ENCODE measurements at places on chromosomes 6 and 20.

GRCh38 chr6:120248451-120248850 is 898.9 kb upstream of the MAN1A1 start:
- no peak for DNase-seq

GRCh38 chr6:108113557-108114519 is 39.3 kb upstream of the OSTM1 start:
- peak; percentile 66 for DNase-seq

GRCh38 chr20:31974951-31975487 is 7.1 kb downstream of the XKR7 start:
- no peak for DNase-seq

DNA sequence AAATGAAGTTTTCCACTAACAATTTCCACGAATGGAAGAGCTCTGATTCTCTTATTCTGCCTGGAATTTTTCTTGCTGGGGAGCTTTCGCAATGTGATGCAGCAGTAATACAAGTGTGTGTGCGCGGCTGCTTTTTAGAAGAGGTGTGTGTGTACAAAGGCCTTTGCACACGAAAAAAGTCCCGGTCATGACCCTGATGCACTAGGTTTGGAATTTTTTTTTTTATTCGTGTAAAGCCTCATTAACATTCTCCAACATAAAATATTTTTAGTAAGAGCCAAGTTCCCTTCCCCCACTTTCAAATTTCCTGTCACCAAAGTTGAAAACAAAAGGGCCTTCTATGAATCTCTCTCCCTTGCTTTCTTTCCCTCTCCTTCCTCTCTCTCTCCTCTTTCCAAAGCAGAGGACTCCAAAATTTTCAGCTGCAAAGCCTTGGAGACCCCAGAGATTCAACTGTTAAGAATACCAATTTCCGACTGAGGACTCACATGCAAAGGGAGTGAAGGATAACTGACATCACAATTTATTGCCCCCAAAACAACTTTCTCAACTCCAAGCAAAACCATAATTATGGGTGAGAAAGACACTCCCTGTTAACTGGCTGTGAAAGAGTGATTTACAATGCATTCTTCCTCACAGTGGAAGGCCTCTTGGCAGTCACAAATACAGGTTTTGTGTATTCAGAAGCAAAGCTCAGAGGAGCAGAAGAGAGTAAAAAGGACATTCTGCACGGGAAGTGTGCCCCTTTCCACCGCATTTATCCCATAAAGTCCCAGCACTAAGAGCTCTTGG is 421.2 kb upstream of the JARID2 start:
- no peak for DNase-seq

GRCh38 chr20:49561806-49562205 is 6.1 kb downstream of the PTGIS start:
- no peak for DNase-seq

GRCh38 chr6:147157930-147158329 is 46.3 kb upstream of the STXBP5 start:
- no peak for DNase-seq

- no peak for DNase-seq
These were observed 49.6 kb upstream of the PTPRK start for GRCh38 chr6:128569732-128570679.

GRCh38 chr6:138537106-138537505 is 37.8 kb upstream of the NHSL1 start:
- DNase-seq = no peak

DNA sequence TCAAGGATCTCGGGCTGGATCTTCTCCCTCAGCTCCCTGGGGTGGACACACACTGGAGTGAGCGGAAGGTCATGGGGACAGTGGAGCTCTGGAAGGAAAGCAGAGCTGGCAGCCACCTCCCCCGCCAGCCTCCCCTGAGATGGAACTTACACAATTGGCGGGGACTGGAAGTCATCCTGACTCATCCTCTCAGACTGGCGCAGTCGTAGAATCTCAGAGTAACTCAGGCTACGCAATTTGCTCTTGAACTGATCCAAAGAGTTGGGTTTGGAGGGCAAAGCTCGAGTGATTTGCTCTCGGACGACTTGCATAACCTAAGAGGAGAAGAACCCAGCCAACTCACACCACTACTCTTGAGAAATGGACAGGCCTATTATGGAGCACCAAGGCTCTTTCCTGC is 34.8 kb downstream of the ELMO2 start:
- no peak for DNase-seq

DNA sequence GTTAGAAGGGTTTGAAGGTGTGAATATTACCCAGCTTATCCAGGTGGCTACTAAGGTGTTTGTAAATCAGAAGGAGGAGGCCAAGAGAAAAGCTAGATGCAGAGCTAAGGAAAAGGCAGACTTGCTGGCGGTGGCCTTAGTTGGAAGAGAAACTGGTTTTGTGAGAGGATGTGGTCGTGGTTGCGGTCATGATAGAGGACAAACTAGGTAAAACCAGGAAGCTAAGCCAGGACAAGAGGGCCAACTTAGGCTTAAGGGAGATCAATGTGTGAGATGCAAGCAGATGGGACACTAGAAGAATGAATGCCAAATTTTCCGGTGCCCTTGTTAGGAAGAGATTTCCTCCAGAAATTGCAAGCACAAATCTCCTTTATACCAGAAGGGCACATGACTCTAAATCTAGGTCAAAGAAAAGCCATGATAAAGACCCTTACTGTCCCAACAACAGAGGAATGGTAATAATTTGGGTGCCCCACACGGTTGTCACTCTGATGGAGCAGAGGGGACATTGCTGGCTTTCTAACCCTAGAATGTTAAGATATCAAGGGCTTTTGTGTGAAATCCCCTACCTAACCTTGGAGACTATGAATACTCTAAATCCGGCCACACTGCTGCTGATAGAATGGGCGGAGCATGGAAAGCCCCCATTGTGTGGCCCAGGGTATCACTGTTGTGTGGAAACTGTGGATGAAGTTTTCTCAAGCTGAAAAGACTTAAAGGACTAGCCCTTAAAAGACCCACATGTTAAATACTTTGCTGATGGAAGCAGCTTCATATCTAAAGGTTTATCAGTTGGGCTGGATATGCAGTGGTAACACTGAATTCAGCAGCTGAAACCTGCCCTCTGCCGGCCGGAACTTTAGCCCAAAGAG is 7.8 kb downstream of the IL22RA2 start:
- DNase-seq = peak; percentile 53

GRCh38 chr20:3739926-3740451 is 7.5 kb downstream of the HSPA12B start:
- no peak for DNase-seq

DNA sequence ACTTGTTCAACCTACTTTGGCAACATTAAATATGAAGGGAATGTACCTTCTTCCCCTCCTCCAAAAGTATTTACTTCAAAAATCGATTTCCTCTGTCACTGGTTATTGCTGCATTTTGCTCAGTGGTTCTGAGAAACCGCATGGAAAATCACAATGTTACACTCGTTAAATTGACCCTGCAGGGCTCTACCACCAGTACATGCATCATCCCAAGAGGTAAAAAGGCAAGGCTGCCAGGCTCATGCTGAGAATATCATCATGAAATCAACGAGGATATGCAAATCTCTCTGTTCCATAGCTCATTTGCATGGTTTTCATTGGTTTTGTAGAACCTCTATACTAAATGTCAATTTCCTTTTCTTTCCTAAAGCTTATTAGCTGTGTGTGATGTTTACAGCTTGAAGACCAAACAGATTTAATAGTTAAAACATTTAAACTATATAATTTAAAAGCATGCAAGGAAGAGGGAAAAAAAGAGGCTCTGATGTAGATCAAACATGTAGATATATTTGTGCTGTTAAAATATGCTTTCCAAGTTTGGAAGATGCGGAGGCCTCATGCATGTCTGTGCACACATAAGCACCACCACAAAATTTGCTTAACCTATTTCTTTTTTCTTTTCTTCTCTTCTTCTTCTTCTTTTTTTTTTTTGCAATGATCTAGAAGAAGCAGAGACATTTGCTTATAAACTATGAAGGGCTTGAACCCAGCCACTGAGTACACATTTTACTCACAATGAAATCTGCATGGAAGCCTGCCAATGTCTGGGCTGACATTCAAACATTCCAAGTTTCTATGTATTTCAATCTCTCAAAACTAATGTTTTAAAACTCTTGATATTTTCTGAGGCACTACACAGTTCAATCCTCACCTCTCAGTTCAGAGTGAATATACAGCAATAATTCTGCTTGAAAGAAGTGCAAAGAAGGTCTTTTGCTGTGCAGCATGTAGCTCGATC is 194.0 kb downstream of the GMPR start:
- DNase-seq = no peak

- no peak for DNase-seq
These were observed 35.3 kb downstream of the PHIP start for GRCh38 chr6:79042799-79043126.

DNA sequence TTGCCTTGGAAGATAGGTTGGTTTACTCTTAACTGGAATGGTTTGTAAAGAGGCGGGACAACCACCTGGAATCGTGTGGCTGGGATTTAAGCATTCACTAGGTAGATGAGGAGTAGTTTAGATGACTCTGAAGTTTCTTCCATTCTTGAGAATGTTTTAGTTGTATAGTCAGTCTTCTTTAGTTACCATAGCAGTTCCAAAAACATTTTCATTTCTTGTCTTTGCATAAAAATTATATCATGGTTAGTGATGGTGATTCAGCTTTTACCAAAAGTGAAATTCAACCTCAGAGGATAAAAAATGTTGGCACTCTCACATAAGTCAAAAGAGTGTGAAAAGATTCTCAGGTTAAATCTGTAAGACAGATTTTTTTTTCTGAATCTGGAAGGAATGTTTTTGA is 70.3 kb downstream of the SMAP1 start:
- DNase-seq = no peak

- DNase-seq = no peak
These were observed 80.8 kb upstream of the PHACTR1 start for GRCh38 chr6:12635813-12636212.

- no peak for DNase-seq
These were observed 5.6 kb upstream of the FAM50B start for GRCh38 chr6:3843379-3844096.

GRCh38 chr20:35085477-35086225 is 7.0 kb downstream of the TRPC4AP start:
- no peak for DNase-seq

GRCh38 chr6:126803769-126804168 is 314.7 kb upstream of the RSPO3 start:
- DNase-seq = no peak

DNA sequence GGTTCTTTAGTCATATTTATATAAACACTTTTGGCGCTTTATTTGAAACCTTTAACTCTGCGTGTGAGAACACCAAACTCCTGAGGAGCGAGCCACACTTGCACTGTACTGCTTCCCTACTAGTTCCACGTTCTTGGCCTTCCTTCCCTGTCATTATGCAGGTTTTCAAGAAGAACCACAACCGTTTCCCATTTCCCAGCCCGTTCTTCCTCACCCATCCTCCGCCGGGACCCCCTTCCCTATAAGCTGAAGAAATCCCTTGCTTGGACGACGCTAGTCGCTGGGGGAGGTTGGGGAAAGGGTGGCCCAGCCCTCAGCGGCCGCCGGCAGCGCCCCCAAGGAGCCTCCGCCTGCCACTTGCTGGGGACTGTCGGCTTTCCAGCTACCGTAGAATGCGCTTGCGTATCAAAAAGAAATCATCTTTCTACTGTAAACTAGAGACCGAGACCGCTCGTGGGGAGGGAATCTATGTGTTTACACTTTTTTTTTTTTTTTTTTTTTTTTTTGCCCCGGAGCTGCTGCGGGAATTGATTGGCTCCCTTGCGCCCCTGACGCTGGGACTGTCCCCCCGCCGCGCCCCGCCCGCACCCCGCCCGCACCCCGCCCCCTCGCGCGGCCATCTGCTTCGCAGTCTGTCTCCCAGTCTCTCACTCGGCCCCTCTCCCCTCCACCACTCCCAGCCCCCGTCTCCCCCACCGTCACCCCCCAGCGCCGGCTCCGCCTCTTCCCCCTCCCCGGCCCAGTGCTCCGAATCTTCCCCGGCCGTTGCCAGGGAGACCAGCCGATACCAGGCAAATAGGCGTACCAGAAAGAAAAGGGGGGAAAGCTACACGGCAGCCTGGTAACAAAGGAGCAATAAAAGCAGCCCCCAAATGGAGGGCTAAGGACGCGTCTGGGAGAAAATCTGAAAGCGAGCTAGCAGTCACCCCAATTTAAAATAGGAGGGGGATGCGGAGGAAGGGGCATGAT is 2.3 kb upstream of the MARCKS start:
- peak; percentile 98 for DNase-seq
